ENCODE measurements at places on chromosomes 6 and 20.

- DNase-seq = no peak
These were observed 182.8 kb downstream of the UNC5CL start for GRCh38 chr6:40856271-40856670.

DNA sequence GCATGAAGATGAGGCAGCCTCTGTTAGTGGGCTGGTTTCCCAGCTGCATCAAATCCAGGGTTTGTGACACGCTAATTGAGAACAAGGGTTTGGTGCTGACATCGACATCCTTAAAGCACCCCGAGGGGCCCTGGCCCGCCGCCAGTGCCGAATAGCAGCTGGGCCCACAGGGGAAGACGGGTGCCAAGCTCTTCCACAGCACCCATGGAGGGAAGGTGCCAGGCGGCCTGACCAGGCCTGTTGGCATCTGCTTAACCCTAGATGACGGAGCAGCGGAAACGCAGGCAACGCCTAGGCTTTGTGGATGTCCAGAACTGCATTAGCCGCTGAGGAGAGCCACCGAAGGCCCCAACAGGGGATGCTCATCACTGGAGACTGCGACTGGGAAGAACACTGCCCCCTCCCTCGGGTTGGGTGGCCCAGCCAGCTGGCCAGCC, 16.0 kb downstream of the UQCC2 start:
- no peak for DNase-seq

GRCh38 chr6:168623736-168624135, 182.8 kb downstream of the SMOC2 start:
- DNase-seq = no peak

- DNase-seq = no peak
These were observed 155.2 kb upstream of the INSM1 start for GRCh38 chr20:20212675-20213096.

- peak; percentile 42 for DNase-seq
These were observed 93.8 kb upstream of the LY86 start for GRCh38 chr6:6494677-6495076.

DNA sequence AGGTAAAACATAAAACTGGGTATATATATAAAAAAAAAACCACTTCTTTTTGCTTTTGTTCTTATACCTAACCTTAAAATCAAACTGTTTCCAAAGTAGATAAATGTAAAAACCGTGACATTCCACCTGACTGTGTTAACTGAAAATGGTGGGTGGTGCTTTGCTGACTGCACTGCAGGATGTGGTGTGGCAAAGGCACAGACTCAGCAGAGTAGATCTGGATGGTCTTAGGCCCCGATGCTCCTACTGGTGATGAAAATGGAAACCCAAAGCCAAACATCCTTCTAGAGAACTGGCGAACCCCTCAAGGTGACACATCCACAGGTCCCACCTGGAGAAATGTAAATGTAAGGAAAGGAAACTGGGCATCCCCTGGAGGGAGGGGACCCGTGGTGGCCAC, 8.9 kb downstream of the TGIF2 start:
- no peak for DNase-seq

DNA sequence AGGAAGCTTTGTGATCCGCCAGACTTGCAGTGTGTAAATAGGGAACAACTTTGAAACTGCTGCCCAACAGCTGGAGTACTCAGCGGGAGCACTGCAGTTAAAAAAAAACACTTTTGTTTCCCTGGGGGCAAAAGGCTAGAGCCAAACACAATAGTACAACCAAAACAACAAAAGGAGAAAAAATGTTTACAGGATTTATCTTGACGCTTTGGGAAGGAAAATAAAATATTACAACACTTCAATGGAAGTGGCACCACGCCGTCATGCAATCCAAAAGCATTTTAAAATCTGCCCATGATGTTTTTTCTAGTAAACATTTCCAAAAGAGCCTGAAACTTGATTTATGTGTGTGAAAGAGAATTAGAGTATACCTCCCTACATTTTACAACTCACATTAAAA, 26.0 kb downstream of the PTPRK start:
- no peak for DNase-seq

DNA sequence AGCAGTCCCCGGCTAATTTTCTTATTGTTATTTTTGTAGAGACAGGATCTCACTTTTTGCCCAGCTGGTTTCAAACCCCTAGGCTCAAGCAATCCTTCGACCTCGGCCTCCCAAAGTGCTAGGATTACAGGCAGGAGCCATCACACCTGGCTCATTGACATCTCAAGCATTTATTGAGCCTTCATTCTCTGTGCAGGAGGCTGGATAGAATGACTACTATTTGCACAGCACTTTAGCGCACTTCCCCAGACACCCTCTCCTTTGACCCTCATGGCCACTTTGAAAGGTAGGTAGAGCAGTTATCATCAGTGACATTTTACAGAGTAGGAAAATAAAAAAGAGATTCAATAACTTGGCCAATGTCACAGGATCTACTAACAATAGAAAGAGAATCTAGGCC, 124.0 kb upstream of the STXBP5 start:
- no peak for DNase-seq
